Sigmoid colon (tissue), 7 donors: ENCODE measurements at places on chromosomes 2 and 18. TPM values are rescaled to one million over a fixed set of nuclear protein-coding genes. Genes with fewer than 3 reads are reported as not detected.

Gene CYP27C1
- total RNA-seq: 0.33 TPM

DNA sequence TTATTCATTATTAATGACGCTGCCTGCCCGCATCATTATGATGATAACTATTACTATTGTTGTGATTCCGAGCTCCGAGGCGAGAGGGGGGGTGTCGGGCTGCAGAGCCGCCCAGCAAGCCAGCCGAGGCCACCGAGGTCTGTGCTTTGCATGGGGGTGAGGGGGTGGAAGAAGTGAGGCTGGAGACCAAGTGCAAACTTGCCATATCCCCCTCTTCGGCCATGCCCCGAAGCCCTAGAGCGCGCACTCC lies 3.6 kb downstream of the BCL11A start:
- peak overlapping the region; percentile 80 for H3K4me3 ChIP-seq
- no peaks in the 10 kb centered on the region for H3K4me1 ChIP-seq
- no peak for DNase-seq
- H3K36me3 ChIP-seq: no peaks in the 10 kb centered on the region

DNA sequence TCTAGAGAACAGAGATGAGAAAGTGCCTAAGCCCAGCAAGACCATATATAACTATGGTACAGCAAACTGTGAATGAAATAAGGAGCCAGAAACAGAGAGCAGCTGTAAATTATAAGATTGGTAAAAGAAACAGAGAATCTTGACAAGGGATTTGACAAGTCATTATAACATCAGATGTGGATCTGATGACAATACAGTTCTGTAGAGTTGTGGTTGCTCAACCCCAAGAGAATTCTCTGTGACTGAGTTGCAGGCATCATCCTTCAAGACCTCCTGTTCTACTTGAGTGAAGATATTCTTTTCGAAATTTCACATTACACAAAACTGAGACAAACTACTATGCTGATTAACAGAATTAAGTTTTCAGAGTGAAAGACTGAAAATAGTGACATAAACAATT lies 343.1 kb upstream of the SLC39A10 start:
- no peaks in the 10 kb centered on the region for H3K27me3 ChIP-seq
- no peak overlapping the region for H3K27ac ChIP-seq
- no peaks in the 10 kb centered on the region for H3K36me3 ChIP-seq
- H3K4me3 ChIP-seq: no peak overlapping the region
- no peaks in the 10 kb centered on the region for H3K4me1 ChIP-seq
- DNase-seq: no peak

- no peak overlapping the region for H3K4me3 ChIP-seq
- no peaks in the 10 kb centered on the region for H3K36me3 ChIP-seq
- H3K4me1 ChIP-seq: no peaks in the 10 kb centered on the region
- no peak for DNase-seq
Measured at GRCh38 chr2:102558463-102558862, 60.9 kb upstream of the SLC9A2 start.

GRCh38 chr2:237160271-237160919 lies 74.7 kb downstream of the COPS8 start:
- H3K4me1 ChIP-seq: peaks cover 42% of the 10 kb centered on the region
- H3K27me3 ChIP-seq: no peaks in the 10 kb centered on the region
- H3K36me3 ChIP-seq: no peaks in the 10 kb centered on the region
- peak overlapping the region; percentile 41 for H3K27ac ChIP-seq
- DNase-seq: no peak

GRCh38 chr2:140643761-140644187 lies 1487.0 kb downstream of the LRP1B start:
- H3K4me1 ChIP-seq: no peaks in the 10 kb centered on the region
- H3K36me3 ChIP-seq: no peaks in the 10 kb centered on the region
- H3K4me3 ChIP-seq: no peak overlapping the region
- H3K27ac ChIP-seq: no peak overlapping the region
- no peaks in the 10 kb centered on the region for H3K27me3 ChIP-seq
- DNase-seq: no peak

GRCh38 chr2:10260130-10260529 lies 42.6 kb upstream of the HPCAL1 start:
- H3K27ac ChIP-seq: no peak overlapping the region
- no peaks in the 10 kb centered on the region for H3K27me3 ChIP-seq
- no peak overlapping the region for H3K4me3 ChIP-seq
- no peaks in the 10 kb centered on the region for H3K36me3 ChIP-seq
- H3K4me1 ChIP-seq: no peaks in the 10 kb centered on the region
- DNase-seq: peak; percentile 39

Gene TEX44
- not detected for total RNA-seq

DNA sequence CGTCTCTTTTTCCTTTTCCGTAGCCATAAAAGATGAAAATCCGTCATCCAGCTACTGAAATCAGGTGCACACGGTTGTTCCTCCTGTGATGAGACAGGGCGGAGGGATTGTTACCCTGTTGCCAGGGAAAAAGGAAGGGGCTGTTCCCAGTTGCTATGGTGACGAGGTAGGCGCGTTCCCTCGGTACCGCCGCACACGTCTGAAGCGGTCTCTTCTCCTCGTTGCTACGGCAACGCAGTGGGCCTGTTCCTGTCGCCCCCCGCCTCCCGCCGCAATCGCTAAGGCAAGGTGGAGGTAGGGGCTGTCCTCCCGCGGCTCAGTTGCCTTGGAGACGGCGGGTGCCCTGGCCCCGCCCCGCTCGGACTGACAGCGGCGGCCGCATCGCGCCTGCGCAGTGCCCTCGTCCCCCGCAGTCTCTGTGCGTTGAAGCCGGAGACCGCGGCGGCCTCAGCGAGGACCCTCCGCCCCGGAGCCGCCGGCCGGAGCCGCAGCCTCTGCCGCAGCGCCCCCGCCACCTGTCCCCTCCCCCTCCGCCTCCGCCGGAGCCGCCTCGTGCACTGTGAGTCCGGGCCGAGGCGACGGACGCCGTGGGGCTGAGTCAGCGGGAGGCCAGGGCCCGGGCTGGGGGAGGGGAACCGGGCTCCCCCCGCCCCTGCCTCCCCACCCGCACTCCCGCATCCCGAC lies at the start of gene MAPRE3:
Gene MAPRE3 (plus strand): TSS at position 394 of the 684 bp plus-strand sequence. CDS start 51,582 bp downstream, outside the sequence.
- peak within 1 kb of the TSS; percentile 90 for H3K4me3 ChIP-seq
- peak within 1 kb of the TSS; percentile 84 for H3K27ac ChIP-seq
- H3K4me1 ChIP-seq: peaks cover 14% of the 10 kb centered on the region
- H3K36me3 ChIP-seq: no peaks in the 10 kb centered on the region
- no peaks in the 10 kb centered on the region for H3K27me3 ChIP-seq

DNA sequence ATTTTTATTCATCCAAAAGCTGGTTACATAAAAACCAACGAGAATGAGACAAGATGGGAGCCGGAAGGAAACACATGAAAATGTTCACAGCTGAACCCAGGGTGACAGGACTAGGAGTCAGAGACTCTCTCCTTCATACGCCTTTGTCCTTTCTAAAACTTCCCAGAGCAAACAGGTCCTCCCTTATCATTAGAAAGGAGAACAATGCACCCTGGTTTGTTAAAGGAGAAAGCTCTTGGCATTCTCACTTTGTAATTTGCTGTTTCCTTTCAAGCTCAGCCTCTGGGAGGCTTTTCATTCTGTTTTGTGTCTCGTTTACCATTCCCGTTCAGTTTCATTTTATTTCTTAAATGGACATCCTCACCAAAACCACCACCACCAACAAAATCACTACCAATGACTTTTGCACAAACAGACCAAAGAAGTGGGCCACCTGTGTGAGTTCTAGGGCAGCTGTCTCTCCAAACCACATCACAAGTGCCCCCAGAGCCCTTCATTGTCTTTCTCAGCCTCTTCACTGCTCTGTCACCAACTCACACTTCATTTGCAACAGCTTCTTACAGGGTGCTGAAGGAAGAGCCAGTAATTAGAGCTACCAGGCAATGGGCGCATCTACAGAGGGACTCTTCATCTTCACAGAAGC lies 105.3 kb downstream of the HDAC4 start:
- no peak overlapping the region for H3K4me3 ChIP-seq
- no peak for DNase-seq
- no peaks in the 10 kb centered on the region for H3K36me3 ChIP-seq
- H3K27ac ChIP-seq: peak overlapping the region; percentile 96
- H3K4me1 ChIP-seq: peaks cover 93% of the 10 kb centered on the region

GRCh38 chr2:108385411-108386071 lies 7.8 kb downstream of the SULT1C4 start:
- H3K4me3 ChIP-seq: no peak overlapping the region
- no peaks in the 10 kb centered on the region for H3K27me3 ChIP-seq
- H3K4me1 ChIP-seq: no peaks in the 10 kb centered on the region
- DNase-seq: no peak
- H3K36me3 ChIP-seq: no peaks in the 10 kb centered on the region

Gene VIT
- 13.2 TPM for total RNA-seq

Gene ASB18
- total RNA-seq: not detected

Gene RNF138
- total RNA-seq: 21.4 TPM

DNA sequence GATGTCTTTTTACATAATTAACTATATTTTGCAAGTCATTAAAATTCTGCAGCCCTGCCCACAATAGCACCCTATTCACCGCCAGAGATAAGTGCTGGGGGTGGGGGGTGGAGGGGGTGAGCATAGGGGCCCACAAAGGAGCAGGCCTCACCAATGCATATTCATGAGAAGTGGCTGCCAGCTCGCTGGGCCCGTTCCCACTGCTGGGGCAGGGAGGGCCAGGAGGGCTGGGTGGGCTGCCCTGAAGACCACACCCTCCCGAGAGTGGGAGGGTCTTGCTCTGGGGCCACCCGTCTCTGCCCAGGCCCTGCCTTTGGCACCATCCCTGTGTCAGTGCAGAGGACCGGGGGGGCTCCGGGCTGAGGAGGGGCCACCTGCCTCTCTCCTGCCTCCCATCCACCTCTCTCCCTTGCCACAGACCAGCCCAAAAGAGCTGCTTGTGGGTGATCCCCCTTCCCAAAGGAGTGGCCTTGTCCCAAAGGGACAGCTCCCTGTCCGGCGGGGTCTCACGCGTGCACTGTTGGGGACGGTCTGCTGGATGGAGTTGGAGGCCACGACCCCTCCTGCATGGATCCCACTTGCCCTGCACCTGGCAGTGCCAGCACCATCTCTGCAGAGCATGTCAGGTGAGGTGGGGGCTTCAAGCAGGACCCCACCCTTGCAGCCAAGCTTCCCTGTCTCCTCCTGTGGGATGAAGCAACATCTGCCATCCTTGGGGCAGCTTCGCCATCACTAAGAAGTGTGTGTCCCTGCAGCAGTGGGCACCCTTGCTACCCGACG lies 138.8 kb upstream of the GPC1 start:
- no peaks in the 10 kb centered on the region for H3K27me3 ChIP-seq
- H3K36me3 ChIP-seq: no peaks in the 10 kb centered on the region
- H3K4me1 ChIP-seq: no peaks in the 10 kb centered on the region

DNA sequence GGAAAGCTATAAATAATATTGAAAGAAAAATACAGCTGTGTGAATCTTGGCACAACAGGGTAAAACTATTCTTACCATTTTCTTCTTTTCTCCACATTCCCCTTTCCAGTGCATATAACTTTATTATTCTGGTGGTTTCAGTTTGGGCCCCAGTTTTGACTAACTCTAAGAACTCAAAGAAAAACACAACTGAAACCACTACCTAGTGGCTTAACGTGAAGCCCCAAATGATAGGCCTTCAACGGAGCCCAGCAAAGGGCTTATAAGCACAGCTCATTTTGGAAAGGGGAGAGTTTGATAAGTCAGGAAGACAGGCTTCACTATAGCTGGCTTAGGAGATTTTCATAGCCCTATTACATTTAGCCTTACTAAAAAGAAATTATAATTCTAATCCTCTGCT lies 62.4 kb downstream of the PPP1R1C start:
- H3K4me3 ChIP-seq: no peak overlapping the region
- no peaks in the 10 kb centered on the region for H3K4me1 ChIP-seq
- no peaks in the 10 kb centered on the region for H3K27me3 ChIP-seq
- DNase-seq: no peak
- no peak overlapping the region for H3K27ac ChIP-seq

GRCh38 chr18:40274618-40275196 lies 1680.3 kb upstream of the PIK3C3 start:
- H3K36me3 ChIP-seq: no peaks in the 10 kb centered on the region
- H3K27ac ChIP-seq: no peak overlapping the region
- DNase-seq: no peak
- no peaks in the 10 kb centered on the region for H3K27me3 ChIP-seq
- no peaks in the 10 kb centered on the region for H3K4me1 ChIP-seq
- no peak overlapping the region for H3K4me3 ChIP-seq

DNA sequence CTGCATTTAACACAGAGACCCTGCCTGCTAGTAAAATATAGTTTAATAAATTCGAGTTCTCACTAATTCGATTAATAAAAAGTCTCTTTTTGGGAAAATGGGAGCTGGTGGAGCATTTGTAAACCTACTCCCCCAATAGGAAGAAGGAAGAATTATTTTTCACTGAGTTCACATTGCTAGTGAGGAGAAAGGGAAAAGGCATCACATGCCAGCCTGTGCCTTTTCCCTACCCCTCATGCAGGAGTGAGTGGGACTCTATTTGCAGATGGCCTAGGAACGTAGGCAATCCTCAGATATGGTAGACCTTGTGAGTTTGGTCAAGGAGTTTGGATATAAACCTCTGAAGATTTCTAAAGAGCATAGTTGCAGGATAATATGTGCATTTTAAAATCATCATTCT lies 218.4 kb upstream of the TRIB2 start:
- no peak for DNase-seq
- no peaks in the 10 kb centered on the region for H3K27me3 ChIP-seq
- no peak overlapping the region for H3K27ac ChIP-seq
- H3K4me3 ChIP-seq: no peak overlapping the region

Gene ZNF385B
- total RNA-seq: 5.6 TPM

- no peak for DNase-seq
- no peak overlapping the region for H3K4me3 ChIP-seq
- no peak overlapping the region for H3K27ac ChIP-seq
- H3K4me1 ChIP-seq: peaks cover 23% of the 10 kb centered on the region
- no peaks in the 10 kb centered on the region for H3K36me3 ChIP-seq
Measured at GRCh38 chr2:232593982-232594381, 39.4 kb upstream of the EFHD1 start.

GRCh38 chr2:3151153-3151918 lies 226.3 kb downstream of the EIPR1 start:
- DNase-seq: no peak
- no peaks in the 10 kb centered on the region for H3K36me3 ChIP-seq
- no peak overlapping the region for H3K4me3 ChIP-seq
- H3K27ac ChIP-seq: no peak overlapping the region
- no peaks in the 10 kb centered on the region for H3K4me1 ChIP-seq

DNA sequence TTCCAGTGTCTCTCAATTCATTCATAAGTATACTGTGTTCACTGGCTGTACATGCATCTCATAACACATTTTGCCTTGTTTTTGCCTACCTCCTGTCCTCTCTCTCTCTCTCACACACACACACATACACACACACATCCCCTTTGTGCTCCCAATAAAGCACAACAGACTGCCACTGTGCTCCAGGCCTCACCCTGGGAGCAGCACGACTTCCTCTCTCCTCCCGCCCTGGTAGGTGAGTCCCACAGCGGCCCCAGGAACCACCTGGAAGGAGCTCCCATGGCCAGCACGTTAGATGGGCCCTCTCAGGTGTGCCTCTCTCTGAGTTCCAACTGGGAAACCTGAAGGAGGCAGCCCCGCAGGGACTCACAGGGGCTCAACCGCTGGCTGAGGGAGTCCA lies 65.4 kb downstream of the MARCHF4 start:
- no peak for DNase-seq
- no peak overlapping the region for H3K27ac ChIP-seq
- H3K4me1 ChIP-seq: no peaks in the 10 kb centered on the region
- H3K36me3 ChIP-seq: no peaks in the 10 kb centered on the region
- H3K4me3 ChIP-seq: no peak overlapping the region
- no peaks in the 10 kb centered on the region for H3K27me3 ChIP-seq

Gene FOXD4L1
- 1.1 TPM for total RNA-seq

GRCh38 chr2:136086253-136087016 lies 31.5 kb downstream of the CXCR4 start:
- no peaks in the 10 kb centered on the region for H3K4me1 ChIP-seq
- no peak for DNase-seq
- no peaks in the 10 kb centered on the region for H3K27me3 ChIP-seq
- H3K4me3 ChIP-seq: no peak overlapping the region
- no peaks in the 10 kb centered on the region for H3K36me3 ChIP-seq
- H3K27ac ChIP-seq: no peak overlapping the region

Gene CROCC2
- not detected for total RNA-seq

Gene FBXO36
- 3.0 TPM for total RNA-seq
